ENCODE measurements at places on chromosomes 1 and 21.

DNA sequence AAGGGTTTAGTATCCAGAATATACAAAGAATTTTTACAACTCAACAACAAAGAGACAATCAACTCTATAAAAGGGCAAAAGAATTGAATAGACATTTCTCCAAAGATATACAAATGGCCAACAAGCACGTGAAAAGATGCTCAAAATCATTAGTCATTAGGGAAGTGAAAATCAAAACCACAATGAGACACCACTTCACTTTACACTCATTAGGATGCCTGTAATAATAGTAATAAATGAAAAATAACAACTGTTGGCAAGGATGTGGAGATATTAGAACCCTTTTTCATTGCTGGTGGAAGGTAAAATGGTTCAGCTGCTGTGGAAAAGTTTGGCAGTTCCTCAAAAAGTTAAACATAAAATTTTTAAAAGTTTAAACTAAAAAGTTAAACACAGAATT is 7.0 kb upstream of the ABCD3 start:
- peak; percentile 14 for DNase-seq

- DNase-seq = peak; percentile 27
These were observed 1.8 kb upstream of the DMBX1 start for GRCh38 chr1:46487818-46488218.

DNA sequence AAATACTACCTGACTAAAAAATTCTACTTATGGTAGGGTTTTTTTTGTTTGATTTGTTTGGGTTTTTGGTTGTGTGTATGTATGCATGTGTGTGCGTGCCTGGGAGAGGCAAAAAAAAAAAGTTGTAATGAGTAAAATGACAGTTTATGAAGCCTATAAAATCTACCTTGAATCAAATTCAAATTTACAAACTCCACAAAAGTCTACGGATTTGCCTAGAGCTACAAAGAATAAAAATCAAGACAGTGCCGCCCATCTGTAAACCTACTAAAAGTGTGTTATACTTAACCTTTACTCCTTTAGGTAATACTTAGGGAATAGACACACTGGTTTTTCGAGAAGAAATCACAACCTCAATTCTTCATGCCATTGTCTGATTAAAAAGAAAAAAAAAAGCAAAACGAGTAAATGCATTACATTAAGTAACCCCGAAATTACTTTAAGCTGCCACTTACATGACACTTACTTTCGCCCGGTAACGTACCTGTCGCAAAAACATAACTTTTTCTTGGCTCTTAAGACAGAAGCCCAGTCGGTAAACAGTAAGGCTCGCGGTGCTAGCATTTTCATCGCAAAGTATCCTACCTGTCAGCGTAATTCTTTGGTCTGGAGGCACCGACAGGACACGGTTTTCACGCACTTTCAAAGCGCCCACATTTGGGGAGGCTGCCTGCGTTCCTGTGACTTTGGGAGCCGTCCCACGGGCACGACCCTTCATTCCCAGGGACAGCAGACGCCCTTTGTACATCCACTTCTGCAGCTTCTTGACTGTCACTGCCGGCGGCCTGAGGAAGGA is 951 bp downstream of the SYDE2 start:
- DNase-seq = no peak

DNA sequence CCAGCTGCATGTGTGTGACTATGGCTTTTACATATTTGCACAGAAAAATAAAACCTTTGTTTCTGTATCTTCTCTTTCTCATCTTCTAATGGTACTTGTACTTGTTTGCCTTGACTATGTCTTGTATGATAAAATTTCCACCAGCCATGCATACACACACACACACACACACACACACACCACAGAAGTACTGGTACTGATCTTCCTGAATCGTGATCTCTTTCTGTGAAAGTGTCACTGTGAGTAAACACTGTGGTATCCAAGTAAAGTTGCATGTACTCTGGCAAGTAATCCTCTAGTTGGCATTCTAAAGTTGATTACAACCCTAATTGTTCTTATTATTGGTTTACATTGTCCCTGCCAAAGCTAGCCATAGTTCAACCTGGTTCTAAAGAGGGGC is 176.7 kb downstream of the CRB1 start:
- peak; percentile 31 for DNase-seq

DNA sequence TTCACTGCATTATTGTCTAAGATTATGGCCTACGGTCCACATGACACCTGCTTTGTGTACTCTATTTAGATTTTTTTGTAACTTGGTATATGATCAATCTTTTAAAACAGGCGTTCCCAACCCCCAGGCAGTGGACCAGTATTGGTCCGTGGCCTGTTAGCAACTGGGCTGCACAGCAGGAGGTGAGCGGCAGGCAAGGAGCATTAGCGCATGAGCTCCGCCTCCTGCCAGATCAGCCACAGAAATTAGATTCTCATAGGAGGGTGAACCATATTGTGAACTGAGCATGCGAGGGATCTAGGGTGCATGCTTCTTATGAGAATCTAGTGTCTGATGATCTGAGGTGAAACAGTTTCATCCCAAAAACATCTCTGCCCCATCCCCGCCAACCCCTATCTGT is 228.4 kb upstream of the NR5A2 start:
- no peak for DNase-seq

DNA sequence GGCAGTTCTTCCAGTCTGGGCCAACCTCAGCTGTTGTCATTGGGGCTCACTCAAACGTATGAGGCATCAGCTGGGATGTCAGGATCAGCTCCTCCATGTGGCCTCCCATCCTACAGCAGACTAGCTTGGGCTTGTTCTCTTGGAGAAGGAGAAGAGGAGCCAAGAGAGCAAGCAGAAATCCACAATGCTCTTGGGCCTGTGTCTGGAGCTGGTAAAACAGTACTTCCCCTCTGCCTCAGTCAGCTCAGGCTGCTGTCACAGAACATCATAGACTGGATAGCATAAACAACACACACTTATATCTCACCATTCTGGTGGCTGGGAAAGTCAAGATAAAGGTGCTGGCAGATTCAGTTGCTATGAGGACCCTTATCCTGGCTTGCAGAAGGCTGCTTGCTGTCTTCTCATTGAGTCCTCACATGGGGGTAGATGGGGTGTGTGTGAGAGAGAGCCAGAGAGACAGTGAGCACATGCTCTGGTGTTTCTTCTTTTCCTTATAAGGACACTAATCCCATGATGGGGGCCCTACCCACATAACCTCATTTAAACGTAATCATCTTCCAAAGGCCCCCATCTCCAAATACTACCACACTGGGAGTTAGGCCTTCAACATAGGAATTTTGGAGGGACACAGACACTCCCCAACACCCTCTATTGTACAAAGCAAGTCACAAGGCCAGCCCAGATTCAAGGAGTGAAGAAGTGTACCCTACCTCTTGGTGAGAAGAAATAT is 16.3 kb upstream of the DNAJC6 start:
- DNase-seq = no peak

- no peak for DNase-seq
These were observed 99.3 kb downstream of the NPHS2 start for GRCh38 chr1:179476484-179476883.

GRCh38 chr1:94095744-94096469 is 25.0 kb downstream of the ABCA4 start:
- DNase-seq = peak; percentile 26

DNA sequence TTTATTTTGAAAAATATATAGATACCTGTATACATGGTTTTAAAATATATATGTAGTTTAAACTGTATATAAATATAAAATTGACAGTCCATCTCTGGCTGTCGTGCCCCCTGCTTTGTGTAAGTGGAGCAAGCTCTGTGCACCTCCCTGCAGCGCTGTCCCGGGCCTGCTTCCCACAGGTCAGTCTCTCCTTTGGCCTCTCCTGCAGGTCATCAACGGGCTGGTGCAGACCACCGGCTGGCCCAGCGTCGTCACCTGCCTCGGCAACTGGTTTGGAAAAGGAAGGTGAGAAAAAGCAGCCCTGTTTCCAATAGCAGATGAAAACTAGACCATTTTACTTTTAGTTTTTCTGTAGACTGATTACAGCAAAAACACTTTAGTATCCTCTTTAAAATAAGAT is 28.5 kb downstream of the SLC37A1 start:
- DNase-seq = no peak

DNA sequence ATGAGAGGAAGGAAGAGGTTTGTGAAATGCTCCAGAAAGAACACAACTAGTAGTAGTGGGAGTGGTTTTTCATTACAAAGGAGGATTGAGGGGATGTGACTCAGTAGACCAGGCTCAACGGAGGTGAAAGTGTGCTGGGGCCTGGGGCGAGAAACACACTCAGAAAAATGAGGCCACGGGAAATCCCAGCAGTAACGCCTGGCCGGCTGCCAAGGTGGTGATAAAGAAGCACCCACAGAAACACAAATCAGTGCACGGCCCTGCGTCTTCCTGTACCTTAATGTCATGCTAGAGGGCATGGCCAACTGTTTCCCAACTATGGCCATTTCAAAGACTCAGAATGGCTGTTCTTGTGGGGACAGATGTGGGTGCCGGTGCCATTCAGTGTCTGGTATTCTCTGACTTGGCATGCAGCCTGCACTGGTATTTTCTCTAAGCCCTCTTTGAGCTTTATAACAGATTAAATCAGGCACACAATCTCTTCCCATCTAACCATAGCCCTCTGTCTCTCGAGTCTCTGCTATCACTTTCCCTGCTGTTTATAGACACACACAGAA is 38.2 kb downstream of the URB2 start:
- DNase-seq = no peak

DNA sequence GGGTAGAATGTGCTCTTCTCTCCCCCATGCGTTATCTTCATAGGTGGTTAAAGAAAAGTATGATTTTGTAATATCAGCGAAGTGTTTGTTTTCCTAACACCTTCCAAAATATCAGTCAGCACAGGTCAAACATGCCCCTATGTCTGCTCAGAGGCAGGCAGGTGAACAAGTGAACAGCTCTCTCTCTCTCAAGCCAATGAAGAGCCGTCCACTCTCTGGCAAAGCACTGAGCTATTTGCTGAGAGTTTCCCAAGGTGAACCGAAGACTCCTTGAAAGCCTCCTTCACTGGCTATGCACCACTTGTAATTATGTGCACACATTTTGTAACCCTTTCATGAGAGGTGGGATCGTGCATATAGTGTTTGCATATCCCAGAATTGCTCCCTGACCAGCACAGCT is 47.7 kb downstream of the ST6GALNAC3 start:
- DNase-seq = no peak
